ENCODE measurements at places on chromosomes 16 and 17. TPM values are rescaled to one million over a fixed set of nuclear protein-coding genes. Genes with fewer than 3 reads are reported as not detected.

The PLD6 gene
- total RNA-seq: 1.3 TPM

The KRTAP1-5 gene
- total RNA-seq: not detected

- no peak overlapping the region for H3K4me3 ChIP-seq
- no peaks in the 10 kb centered on the region for H3K4me1 ChIP-seq
- DNase-seq: peak; percentile 57
- H3K27me3 ChIP-seq: no peaks in the 10 kb centered on the region
- no peaks in the 10 kb centered on the region for H3K36me3 ChIP-seq
- H3K27ac ChIP-seq: no peak overlapping the region
Measured at GRCh38 chr17:58323366-58324055, 5.1 kb downstream of the TSPOAP1 start.

GRCh38 chr17:82215095-82215971 lies 2.7 kb upstream of the CCDC57 start:
- H3K27me3 ChIP-seq: no peaks in the 10 kb centered on the region
- H3K4me1 ChIP-seq: no peaks in the 10 kb centered on the region
- DNase-seq: no peak
- H3K36me3 ChIP-seq: no peaks in the 10 kb centered on the region
- no peak overlapping the region for H3K4me3 ChIP-seq

DNA sequence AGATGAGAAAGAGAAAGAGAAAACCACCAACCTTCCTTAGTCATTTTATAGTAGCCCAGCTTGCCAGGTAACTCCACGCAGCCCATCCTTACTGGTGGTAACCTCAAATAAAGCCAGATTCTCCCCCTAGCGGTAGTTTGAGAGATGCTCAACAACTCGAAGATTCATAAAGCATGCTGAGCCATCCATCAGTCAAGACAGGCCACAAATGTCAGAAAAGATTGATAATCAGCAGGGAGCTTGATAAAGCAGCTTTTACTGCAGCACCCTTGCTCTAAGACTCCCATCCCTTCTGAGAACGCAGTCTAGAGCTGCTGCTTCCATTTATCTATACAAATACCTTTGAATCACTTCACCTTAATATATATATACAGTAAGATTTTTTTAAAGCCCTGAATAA lies 451.5 kb upstream of the HSBP1 start:
- peaks cover 6% of the 10 kb centered on the region for H3K4me1 ChIP-seq
- no peak for DNase-seq
- no peaks in the 10 kb centered on the region for H3K36me3 ChIP-seq
- H3K27ac ChIP-seq: no peak overlapping the region
- H3K4me3 ChIP-seq: no peak overlapping the region
- no peaks in the 10 kb centered on the region for H3K27me3 ChIP-seq

DNA sequence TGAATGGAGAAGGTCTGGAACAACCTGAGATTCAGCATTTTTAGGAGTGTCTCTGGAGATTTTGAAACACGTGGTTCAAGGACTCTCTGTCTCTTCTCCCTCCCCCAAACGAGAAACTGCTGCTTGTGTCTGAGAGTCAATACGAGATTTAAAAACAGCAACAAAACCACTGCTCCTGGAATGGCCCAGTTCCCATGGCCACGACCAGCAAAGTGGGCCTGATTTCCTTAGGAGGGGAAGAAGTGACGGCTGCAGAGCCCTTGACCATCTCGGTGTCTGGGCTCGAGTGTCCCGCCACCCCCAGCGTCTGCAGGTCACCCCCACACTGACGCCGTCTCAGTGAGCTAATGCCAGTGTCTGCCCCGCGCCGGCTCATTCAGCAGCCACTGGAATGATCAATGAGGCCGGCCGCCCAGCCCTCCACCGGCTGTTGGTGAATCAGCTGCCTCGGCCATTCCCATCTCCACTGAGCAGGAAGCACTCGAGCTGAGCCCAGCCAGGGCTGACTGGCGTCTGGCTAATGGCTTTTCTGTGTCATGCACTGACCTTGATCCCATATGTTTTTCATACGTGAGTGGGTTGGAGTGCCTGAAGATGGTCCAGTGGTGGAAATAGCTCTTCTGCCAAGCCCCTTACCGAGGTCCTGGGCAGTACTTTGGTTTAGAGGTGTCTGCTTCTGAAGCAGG lies 151.8 kb downstream of the PITPNC1 start:
- H3K4me3 ChIP-seq: no peak overlapping the region
- no peaks in the 10 kb centered on the region for H3K36me3 ChIP-seq
- no peaks in the 10 kb centered on the region for H3K27me3 ChIP-seq
- no peak overlapping the region for H3K27ac ChIP-seq
- no peaks in the 10 kb centered on the region for H3K4me1 ChIP-seq

GRCh38 chr16:58421529-58421928 lies 29.3 kb downstream of the GINS3 start:
- no peak overlapping the region for H3K27ac ChIP-seq
- no peak for DNase-seq
- H3K27me3 ChIP-seq: no peaks in the 10 kb centered on the region
- no peak overlapping the region for H3K4me3 ChIP-seq
- H3K36me3 ChIP-seq: no peaks in the 10 kb centered on the region
- H3K4me1 ChIP-seq: no peaks in the 10 kb centered on the region

- H3K4me1 ChIP-seq: no peaks in the 10 kb centered on the region
- H3K27me3 ChIP-seq: no peaks in the 10 kb centered on the region
- H3K27ac ChIP-seq: no peak overlapping the region
- no peak for DNase-seq
Measured at GRCh38 chr16:49821614-49822282, 34.2 kb downstream of the ZNF423 start.

DNA sequence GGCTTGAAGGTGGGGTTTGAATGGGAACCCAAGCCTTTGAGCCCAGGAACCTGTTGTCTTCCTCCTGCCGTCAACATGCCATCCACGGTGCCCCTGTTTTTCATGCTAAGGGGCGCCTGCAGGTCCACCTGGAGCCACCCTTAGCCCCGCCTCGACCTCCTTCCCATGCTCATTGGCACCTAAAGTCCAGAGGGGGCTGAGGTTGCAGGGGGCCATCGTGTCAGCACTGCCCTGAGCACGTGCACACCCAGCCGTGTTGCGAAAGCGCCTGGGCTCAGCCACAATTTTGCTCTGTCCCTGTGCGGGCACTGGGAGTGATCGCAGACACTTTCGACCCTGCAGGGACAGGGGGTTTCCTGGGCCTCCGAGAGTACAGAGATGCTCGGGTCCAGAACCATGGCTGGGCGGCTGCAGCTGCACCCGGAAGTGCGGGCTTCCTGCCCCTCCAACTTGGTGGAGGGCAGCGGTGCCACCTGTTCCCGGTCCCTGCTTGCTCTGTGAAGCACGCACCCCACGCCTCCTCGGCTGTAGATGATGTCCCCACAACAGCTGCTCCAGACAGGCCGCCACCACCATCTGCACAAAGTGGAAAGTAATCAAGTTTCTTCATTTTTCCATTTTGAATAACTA lies 454.7 kb downstream of the CDH8 start:
- no peak overlapping the region for H3K4me3 ChIP-seq
- no peaks in the 10 kb centered on the region for H3K36me3 ChIP-seq
- H3K4me1 ChIP-seq: no peaks in the 10 kb centered on the region
- H3K27me3 ChIP-seq: no peaks in the 10 kb centered on the region

GRCh38 chr16:46918905-46919792 lies 35.0 kb downstream of the GPT2 start:
- H3K4me3 ChIP-seq: no peak overlapping the region
- no peaks in the 10 kb centered on the region for H3K36me3 ChIP-seq
- H3K27me3 ChIP-seq: no peaks in the 10 kb centered on the region
- H3K4me1 ChIP-seq: no peaks in the 10 kb centered on the region
- H3K27ac ChIP-seq: no peak overlapping the region

DNA sequence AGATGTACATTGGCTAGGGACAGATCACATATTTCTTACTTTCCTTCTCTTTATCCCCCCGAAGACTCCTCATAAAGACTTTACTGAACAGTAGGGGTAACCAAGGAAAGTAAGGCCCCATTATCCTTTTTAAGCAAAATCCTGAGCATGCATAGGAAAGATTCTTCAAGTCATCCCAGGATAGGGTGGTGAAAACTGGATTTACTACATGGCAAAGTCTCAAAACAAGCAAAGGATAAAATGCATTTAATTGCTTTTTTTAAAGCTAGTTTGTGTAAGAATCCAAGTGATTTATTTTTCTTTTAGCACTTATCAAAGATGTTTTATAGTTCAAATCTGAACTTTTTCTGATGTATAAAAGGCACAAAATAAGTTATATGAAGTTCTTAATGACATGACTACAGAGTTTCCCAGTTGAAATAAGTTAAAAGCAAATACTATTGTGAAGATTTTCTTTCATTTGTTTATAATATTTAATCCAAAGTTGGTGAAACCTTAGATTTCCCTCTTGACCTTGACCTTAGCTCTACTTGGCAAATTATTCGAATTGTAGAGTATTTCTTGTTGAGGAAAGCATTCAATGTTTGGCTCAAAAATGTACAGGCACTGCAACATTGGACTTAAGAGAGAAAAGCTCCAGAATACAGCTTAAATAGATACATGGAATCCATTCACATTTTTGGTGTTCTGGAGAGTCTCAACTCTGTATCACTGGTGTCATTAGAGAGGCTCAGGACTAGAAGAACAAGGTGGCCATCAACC lies 104.3 kb downstream of the ABCA8 start:
- no peaks in the 10 kb centered on the region for H3K4me1 ChIP-seq
- H3K27ac ChIP-seq: no peak overlapping the region
- no peaks in the 10 kb centered on the region for H3K27me3 ChIP-seq

DNA sequence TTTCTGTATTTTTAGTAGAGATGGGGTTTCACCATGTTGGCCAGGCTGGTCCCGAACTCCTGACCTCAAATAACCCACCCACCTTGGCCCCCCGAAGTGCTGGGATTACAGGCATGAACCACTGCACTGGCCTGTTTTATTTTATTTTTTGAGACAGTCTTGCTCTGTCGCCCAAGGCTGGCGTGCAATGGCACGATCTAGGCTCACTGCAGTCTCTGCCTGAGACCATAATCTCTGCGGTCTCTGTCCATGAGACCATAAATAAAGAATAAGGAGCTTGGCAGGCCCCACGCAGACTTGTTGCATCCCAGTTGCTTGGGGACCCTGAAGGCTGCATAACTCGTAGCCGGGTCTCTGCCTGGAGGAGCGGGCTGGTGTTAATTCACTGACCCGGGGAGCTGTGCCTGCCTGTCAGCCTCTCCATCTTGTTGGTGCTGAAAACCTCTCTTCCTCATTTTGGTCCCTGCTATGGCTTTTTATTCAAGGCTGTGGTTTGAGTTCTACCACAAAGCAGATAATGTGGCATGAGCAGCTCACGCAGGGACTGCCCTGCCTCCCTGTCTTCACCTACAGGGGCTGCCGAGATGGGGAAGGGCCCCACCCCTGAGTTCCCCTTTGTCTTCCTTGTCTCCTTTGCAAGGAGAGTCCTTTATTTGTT lies 82.1 kb downstream of the MSI2 start:
- no peak overlapping the region for H3K4me3 ChIP-seq
- DNase-seq: no peak
- H3K36me3 ChIP-seq: no peaks in the 10 kb centered on the region
- no peak overlapping the region for H3K27ac ChIP-seq
- no peaks in the 10 kb centered on the region for H3K27me3 ChIP-seq

- no peaks in the 10 kb centered on the region for H3K4me1 ChIP-seq
- no peaks in the 10 kb centered on the region for H3K36me3 ChIP-seq
- no peak for DNase-seq
- no peak overlapping the region for H3K27ac ChIP-seq
- H3K4me3 ChIP-seq: no peak overlapping the region
Measured at GRCh38 chr17:56149266-56150036, 3.8 kb upstream of the ANKFN1 start.

- H3K27ac ChIP-seq: peak overlapping the region; percentile 37
- no peak for DNase-seq
- H3K4me1 ChIP-seq: no peaks in the 10 kb centered on the region
- no peak overlapping the region for H3K4me3 ChIP-seq
- H3K27me3 ChIP-seq: no peaks in the 10 kb centered on the region
Measured at GRCh38 chr16:4306470-4307214, 9.2 kb upstream of the GLIS2 start.
